ENCODE measurements at places on chromosomes 5 and 9.

DNA sequence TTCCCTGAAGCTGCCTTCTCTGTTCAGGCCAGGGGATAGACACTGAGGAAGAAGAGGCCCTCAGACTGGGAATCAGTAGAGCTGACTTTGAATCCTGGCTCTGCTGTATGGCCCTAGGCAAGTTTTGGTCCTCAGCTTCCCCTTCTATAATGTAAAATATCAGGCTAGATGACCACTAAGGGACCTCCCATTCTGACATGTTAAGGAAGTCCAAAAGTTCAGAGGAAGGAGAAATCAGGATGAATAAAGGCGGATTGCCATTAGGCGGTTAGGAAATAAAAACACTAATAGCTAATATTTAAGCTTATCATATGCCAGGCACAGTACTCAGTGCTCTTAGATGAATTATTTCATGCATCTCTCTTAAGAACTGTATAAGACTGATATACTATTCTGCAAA lies 8.9 kb upstream of the TNIP1 start:
- no peak for DNase-seq

GRCh38 chr5:102018690-102019089 lies 277.4 kb downstream of the SLCO4C1 start:
- no peak for DNase-seq

- no peak for DNase-seq
These were observed 53.7 kb downstream of the RGMB start for GRCh38 chr5:98827161-98827560.

- DNase-seq = no peak
These were observed 200.7 kb downstream of the FANCC start for GRCh38 chr9:95116808-95117204.

DNA sequence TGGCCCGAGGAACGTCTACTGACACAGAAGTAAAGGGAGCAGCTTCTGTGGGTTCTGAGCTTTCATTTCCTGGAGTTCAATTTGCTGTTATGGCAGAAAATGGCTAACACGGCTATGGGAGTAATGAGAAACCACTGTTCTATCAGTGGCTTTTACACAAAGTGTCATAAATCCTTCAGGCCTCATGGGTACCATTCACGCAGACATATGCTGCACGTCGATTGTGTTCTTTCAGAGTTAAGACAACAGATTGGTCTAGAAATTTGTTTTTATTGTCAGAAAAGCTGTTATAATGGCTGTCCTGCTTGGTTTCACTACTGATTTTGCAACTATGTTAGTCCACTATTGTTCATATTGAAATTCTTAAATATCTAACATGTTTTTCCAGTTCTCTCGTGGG lies 135.4 kb downstream of the ALDH1A1 start:
- no peak for DNase-seq

DNA sequence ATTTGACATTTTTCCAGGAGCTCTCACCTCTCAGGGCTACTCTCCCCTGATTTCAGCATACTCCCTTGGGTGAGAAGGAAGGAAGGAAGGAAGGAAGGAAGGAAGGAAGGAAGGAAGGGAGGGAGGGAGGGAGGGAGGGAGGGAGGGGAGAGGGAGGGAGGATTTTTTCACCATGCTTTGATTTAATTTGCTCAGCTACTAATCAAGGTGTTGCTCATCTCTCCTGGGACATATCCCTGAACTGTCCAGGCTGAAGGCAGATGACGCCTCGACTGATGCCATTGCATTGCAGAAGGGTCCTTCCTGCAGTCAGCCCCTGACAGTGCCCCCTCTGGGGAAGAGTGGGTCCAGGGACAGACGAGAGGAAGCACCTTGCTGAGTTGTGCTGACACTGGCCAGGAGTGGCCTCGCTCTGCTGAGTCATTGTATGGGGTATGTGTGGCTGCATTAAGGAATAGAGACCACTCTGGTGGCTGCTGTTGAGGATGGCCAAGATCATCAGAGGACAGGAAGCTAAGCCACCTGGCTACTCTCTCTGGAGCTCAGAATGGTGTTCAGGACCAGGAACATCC lies 43.6 kb upstream of the CRB2 start:
- no peak for DNase-seq

DNA sequence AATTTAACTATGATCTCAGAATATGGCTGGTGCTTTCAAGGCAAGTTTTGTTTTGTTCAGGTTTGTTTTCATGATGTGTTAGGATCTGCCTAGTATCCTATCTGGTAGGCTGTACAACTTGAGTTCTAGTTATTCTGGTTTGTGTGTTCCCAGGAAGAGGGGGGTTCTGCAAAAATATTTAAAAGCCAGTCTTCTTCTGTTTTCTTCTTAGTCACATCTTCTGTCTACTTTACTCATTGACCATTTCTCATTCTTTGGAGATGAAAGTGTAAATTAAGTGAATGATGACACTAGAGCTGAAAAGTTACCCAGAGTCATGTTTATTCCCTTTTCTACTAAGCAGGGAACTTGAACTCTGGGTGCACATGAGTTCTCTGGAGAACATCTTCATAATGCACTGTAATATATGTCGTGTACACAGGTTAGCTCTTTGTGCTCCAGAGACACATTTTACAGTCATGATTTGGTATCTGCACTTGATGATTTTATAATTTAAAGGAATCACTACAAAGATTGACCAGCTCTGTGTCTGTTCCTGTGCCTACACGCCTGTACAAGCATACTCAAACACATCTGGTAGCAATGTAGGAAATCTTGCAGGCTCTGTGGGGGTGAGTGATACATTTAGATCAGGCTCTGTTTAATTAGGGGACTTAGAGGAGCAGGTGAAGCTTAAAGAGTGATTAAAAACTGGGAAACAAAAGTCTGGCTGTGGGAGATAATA lies 5.0 kb downstream of the SMAD5 start:
- no peak for DNase-seq

DNA sequence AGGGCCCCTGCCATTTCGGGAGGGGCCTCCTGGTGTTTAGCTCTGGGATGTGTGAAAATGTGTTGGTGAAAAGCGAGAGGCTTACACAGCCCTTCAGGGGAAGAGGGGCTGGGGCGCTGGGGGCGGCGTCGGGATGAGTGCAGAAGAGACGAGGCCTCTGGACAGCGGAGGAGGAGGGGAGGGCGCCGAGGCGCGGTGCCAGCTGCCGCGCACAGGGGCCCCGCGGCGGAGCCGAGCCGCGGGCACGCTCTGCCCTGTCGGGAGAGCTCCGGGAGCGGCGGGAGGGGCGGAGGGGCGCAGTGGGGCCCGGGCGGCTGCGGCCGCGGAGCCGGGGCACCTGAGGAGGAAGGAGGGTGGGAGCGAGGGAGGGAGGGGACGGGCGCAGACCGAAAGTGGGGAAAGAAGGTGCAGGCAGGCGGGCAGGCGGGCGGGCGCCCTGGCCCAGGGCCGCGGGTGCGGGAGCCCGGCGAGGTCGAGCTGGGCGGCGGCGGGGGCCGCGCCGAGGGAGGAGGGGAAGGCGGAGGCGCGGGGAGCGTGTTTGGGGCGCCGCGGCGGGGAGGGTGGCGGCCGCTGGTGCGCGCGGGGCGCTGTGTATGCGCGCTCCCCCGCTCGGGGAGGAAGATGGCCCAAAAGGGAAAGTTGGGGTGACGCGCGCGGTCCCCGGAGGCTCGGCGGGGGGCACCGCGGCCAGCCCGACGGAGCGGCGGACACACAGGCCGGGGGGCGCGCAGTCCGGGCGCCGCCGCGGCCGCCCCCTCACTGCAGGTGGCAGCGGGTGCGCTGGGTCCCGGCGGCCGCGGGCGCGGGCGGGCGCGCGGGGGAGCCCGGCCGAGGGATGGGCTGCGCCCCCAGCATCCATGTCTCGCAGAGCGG lies at the start of gene PDE8B:
Gene PDE8B (plus strand): TSS at position 590 of the 873 bp plus-strand sequence. CDS start 246 bp downstream, at position 836.
- DNase-seq = peak; percentile 14

GRCh38 chr5:157607371-157608161 lies 32.0 kb upstream of the ADAM19 start:
- DNase-seq = peak; percentile 69

DNA sequence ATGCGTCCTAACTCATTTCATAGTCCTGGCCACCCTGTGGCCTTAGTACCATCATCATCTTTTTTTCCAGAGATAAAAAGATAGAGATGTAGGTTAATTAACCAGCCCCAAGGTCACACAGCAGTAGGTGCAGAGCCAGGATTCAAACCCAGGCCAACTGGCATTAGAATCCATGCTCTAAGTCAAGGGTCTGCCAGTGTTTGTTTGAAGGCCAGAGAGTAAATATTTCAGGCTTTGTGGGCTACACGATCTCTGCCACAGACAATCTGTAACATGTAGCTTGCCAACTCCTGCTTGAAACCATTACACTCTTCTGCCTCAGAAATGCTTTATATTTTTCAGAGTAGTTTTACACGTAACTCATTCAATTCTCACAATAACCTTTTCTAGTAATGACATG lies 119.6 kb downstream of the EFNA5 start:
- no peak for DNase-seq

DNA sequence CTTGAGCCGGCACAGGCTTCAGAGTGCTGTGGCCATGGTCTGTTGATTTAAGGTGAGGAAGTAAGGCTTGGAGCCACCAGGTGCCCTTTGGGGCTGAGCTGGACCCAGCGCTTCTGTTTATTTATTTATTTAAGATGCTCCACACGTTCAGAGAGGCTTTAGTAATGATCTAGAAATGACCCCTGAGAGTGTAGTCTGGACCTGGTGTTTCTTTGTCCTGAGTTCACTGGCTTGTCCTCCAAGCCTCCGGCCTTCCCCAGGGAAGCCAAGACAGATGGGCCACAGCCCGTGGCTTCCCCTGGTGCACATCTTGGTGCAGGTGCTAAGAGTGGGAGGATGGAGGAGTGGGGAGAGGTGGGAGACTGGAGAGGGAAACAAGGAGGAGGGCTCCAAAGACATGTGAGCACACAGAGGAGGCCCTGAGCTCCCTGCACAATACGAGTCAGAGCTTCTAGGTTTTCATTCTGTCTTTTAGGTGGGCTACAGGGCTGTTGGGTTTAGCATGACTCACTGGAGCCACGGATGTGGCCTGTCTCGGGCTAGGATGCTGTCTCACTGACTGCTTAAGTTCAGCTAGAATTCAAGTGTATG lies 56.9 kb downstream of the AHRR start:
- DNase-seq = no peak

DNA sequence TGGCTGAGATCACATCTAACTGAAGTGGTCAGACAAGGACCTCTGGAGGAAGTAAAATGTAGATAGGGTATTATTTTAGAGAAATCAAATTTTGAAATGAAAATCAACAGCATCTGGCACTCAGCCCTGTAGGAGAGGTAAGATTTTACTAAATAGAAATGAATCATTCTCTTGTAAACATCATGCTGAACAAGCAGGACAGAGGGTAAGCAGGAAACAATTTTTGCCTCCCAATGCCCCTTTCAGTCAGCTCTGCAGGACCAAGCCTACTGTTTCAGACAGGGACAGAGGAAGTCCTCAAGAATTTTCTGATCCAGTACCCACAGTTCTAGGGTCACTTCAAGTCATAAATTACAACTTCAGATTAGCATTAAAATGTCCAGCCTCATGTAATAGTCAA lies 190.1 kb downstream of the ESM1 start:
- DNase-seq = no peak

DNA sequence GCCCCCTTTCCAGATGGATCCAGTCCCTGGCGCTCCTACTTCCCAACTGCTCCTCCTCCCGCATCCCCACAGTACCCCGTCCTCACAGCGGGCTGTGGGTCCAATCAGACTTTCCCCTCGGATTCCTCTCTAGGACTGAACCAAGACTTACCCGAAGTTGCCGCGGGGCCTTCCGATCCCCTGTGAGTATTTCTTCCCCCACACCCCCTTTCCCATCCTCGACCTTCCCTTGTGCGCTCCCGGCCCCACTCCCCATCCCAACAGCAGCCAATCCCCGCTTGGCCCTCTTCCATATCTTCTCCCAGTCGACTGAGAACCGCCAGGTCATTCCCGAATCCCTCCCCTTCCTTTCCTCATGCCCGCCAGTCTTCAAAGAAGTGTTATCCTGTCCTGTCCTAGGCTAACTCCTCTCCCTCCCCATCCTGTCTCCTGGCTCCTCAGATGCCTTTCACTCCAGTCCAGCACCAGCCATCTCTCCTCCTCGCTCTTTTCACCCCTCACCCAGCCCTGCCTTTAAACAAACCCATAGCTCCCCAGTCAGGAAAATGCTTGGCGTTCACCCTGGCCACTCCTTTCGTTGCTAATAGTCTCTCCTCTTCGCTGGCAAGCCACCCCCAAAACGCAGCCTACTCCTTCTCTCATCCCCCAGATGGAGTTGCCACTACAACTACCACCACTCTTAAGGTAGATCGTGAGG lies 646 bp downstream of the SWI5 start:
- no peak for DNase-seq

DNA sequence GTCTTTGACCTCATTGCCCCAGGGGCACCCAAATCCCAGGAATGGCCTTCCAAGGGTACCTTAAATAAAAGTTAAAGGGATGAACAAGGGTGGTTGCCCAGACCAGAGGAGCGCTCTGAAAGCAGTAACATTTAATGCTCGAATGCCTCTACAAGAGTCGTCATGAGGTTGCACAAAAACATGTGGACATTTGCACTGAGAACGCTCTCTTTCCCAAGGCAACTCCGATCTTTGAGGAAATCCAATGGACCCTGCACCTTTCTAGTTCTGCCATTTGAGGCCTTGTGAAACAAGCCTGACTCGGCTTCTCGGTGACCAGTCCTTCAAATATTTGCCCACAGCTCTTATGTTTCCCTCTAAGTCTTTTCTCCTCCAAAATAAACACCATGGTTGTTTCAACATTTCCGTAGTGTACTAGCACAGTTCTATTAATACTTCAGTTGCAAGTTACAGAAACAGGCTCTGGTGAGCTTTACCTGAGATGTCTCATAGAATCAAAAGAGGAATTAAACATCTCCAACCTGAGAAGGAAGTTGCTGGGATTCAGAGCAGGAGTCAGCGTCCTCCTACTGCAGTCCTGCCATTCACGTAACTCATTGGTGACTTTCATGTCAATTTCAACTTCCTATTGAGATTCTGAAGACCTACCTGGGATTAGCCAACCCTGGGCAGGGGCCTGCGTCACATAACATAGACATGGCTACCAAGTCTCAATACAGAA lies 168.8 kb upstream of the RAI14 start:
- no peak for DNase-seq

DNA sequence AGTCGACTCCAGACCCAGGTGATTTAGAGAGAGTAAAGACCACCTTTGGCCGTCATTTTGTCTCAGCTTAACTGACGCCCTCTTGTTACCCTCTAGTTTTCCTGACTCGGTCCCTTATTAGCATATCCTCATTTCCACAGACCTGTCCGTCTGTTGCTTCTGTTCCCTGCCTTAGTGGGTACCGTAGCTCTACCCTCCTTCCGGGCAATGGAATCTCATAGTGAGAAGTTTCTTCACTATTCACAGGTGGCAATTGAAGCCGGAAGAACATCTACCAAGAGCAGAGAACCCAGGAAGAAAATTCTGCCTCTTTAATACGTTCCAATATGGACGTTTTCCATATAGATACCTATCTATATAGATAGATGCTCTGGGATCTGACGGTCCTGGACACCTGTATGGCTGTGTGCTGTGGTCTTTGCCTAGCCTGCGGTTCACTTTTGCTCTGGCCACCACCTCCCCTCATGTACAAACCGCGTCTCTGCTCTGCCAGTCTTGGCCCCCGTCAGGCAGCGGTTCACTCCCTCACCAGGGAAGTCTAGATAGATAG lies 652 bp upstream of the TMEM161B start:
- DNase-seq = peak; percentile 6

DNA sequence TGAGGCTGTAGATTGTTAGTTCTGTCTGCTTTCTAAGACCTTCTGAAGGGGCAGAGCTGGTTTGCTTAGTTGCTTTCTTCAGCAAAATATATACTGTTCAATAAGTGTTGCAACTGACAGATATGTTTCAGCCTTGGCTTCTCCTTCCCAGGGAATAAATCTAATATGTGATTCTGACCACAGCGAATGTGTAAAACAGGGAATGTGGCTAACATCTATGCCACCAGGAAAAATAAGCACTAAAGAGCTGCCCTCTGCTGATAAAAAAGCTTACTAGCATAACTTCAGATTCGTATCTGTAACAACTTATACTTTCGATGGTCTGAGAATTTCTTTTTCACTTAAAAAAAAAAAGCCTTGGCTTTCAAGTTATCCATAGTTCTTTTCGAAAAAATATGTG lies 13.0 kb upstream of the OSMR start:
- DNase-seq = no peak
